ENCODE measurements at places on chromosomes 1 and 21.

GRCh38 chr1:219751870-219752507, 139.1 kb upstream of the ZC3H11B start:
- DNase-seq = no peak

- no peak for DNase-seq
Observed at GRCh38 chr1:210373628-210373877, 44.9 kb downstream of the HHAT start.

DNA sequence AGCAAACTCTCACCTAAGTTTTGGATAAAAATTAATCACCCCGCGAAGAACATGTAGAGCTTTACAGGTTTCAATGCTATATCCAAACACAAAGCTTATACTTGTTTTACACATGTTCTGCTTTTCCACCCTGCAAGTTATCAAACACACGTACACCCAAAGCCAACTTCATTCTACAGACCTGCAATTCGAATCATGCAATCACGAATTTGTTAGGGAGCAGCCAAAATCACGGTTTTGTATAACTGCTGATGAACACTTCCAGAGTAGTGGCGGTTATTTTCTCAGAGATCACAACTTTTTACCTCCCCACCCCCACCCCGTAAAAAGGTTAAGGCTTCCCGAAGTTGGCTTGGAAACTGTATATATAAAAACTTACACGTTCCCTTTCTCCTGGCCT, 1.4 kb downstream of the HMGN1 start:
- DNase-seq = no peak

DNA sequence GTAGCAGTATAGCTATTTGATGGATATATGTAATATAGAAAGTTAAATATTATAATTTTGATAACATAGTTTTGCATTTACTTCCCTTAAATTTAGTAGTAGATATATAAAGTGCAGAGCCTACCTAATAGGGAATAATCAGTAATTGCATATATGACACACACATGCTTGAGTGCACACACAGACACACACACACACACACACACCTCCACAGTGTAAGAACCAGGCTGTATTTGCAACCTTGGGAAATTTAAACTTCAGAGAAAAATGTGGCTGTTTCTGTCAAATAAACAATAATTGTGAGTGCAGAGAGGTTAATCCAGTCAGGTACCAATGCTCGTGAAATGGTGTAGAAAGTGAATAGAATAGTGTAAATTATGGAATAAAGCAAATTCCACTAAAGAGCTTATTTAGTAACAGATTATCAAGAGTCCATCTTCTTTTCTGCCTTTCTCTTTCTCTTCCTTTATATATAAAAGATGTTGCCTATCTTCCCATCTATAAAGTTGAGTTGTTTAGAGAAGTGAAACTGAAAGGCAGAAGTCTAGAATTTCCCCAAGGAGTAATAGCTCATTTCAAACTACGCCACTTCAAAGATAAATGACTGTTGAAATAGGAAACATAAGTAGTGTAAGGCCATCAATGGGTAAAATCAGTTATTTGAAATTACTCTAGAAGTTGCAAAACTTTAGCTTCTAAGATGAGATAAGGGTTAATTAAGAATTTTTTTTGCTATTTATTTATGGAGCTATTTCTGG, 273.7 kb downstream of the SRGAP2C start:
- DNase-seq = no peak

DNA sequence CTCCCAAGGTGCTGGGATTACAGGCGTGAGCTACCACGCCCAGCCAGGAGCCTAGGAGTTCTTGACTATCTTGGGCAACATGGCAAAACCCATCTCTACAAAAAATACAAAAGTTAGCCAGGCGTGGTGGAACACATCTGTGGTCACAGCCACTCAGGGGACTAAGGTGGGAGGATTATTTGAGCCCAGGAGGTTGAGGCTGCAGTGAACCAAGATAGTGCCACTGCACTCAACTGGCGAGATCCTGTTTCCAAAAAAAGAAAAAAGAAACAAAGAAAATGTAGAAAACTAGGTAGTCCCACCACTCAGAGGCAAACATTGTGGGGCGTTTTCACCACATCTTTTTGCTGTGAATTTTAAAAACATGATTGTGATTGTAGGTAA, 141.3 kb downstream of the ZZZ3 start:
- no peak for DNase-seq

DNA sequence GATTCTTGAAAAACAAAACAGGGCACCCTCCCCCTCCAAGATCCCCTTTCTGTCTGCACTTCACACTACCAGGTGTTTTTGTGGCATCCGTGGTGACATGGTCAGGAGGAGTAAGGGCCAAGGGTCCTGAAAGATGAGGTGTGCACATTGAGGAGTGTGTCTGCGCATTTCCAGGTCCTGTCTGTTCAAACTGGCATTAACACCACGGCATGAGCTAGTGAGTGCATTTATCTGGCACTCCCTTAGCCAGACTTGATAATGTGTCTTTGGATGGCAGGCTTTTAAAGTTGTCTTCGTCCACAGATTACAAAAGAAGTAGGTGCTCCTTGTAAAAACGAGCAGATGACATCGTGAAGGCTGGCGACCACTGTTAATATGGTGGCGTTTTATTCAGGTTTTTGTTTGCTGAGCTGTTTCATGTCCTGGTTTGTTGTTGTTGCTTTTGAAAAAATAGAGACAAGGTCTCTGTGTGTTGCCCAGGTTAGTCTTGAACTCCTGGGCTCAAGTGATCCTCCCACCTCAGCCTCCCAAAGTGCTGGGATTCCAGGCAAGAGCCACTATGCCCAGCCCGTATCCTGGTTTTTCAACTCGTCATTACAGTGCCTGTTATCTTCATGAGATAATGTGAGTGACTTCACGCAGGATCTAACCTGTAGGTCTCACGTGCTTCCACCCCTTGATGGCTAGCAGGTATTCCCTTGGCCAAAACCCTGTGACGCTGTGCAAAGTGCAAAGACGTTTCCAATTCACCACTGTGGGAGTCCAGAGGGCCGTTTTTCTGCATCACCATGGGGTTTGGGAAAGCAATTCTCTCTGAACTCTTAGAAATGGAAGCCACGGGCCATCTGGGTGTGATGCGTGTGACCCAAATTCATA, 4.2 kb downstream of the TMEM51 start:
- DNase-seq = no peak

- no peak for DNase-seq
Observed at GRCh38 chr1:246592695-246593094, 26.4 kb downstream of the CNST start.

DNA sequence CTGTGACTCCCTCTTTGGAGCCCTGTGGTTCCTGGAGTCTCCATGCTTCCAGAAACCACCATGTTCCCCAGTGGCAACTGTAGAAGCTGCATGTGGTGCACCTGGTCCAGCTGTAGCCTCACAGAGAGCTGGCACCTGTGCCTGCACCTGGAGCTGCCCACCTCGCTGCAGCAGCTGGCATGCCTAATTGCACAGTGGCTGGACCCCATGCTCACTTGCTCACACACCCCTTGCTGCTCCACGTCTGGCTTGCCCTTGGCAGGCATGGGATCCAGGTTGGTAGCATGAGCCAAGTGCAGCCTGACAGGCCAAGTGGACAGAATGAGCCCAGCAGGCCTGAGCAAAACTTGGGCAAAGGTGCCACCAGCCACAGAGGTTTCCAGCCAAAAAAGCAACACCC, 680.1 kb downstream of the MATN1 start:
- DNase-seq = no peak

DNA sequence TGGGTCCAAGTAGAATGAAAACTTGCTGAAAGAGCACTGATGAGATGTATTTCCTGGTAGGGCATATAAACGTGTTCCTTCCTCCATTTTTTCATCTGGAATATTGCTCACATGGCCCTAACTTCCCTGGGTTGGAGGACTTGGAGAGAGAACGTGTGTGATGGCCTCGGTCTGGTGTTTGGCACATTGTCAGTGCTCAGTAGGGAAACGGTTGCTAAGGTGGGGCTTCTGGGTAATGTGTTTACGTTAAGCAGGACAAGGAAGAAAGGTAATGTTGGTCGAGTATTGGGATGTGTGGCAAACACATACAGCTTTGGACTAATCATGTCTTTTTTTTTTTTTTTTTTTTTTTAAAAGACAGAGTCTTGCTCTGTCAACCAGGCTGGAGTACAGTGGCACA, 6.2 kb downstream of the TTF2 start:
- DNase-seq = no peak

GRCh38 chr1:87513255-87513654, 184.6 kb downstream of the LMO4 start:
- no peak for DNase-seq

- no peak for DNase-seq
Observed at GRCh38 chr1:24591781-24592180, 35.9 kb downstream of the NCMAP start.

DNA sequence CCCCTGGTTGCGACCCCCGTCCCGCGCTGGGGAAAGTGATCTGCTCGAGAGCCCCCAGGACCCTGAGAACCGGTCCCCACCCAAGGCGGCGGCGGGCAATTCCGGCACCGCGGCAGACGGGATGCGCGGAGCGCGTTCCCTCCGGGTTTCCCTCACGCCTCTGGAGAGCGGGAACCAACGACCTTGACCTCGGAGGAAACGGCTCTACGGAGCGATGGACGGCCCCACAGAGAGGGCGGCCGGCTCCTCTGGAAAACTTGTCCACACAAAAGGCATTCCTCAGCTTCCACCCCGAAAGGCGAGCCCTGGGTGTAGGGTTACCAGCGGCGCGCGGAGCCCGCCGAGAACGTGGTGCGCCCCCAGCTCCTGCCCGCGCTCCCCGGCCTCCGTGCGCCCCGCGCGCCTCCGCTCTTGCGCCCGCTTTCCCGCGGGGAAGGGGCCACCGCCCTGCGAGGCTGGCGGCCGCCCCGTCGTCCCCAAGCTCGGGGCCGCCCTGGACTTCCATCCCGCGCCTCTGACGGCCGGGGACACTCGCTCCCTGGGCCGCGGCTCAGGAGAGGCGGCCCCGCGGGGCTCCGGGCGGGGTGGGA, 391 bp upstream of the KIAA1614 start:
- no peak for DNase-seq

- no peak for DNase-seq
Observed at GRCh38 chr1:184299406-184299790, 87.4 kb upstream of the C1orf21 start.

GRCh38 chr21:42364304-42364865, 1.9 kb downstream of the TFF1 start:
- no peak for DNase-seq

GRCh38 chr1:47629201-47629600, 191.4 kb downstream of the FOXD2 start:
- no peak for DNase-seq

GRCh38 chr21:45088729-45089128, 14.3 kb downstream of the ADARB1 start:
- DNase-seq = no peak

DNA sequence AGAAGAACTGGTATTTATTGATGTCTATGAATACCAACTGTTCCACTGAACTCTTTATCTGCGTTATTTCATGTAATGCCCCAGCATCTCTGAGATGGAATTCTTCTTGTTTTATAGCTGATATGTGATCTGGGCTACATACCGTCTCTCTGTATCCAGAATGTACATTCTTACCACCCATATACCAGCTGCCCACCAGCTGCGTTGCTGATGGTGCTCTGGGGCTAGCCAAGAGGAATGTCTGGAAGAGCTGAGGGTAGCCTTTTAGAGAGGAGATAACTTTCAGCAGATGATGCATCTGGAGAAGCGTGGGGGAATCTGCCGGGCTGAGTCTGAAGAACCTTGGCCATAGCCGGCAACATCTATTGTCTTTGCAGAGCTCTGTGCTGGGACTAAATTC, 137.5 kb downstream of the RYR2 start:
- DNase-seq = no peak

DNA sequence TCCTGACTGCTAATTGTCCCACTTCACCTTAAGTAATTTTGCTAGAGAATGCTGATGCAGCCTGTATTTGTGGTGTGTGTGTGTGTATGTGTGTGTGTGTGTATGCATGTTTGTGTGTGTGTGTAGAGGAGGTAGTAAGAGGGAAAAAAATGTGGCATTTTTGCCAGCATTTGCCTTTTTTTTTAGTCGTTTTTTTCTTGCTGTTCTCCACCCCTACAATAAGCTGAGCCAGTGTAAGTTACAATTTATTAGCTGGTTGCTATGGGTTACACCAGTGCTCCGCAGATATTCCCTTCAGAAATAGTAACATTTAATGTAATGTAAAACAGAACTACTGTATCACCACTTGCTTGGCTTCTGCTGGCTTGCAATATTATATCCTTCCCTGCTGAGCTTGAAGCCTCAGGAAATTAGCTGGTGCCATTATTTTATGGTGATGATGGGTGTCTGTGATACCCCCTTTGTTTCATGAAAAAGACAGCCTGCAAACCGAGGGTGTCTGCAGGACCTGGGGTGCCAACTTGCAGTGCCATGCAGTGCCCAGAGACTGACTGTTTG, 23.4 kb upstream of the IGSF3 start:
- no peak for DNase-seq

DNA sequence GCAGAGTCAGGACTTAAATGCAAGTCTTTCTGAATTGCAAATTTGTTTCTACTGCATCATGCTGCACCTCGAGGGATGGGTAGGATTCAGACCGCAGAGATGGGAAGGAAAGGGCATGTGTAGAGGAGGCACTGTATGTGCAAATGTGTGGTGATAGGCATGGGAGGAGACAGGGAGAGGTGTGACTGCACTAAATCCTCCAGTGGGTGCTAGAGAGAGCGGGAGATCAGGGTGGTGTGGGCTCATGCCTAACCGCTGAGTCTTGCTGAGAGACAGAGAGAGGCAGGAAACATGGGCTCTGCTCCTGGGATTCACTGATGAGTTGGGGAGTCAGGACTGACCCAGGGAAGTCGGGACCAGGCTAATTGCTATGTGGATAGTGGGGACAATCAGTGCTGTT, 61.1 kb downstream of the PTPRU start:
- no peak for DNase-seq
